ENCODE measurements at places on chromosomes 4 and X.

DNA sequence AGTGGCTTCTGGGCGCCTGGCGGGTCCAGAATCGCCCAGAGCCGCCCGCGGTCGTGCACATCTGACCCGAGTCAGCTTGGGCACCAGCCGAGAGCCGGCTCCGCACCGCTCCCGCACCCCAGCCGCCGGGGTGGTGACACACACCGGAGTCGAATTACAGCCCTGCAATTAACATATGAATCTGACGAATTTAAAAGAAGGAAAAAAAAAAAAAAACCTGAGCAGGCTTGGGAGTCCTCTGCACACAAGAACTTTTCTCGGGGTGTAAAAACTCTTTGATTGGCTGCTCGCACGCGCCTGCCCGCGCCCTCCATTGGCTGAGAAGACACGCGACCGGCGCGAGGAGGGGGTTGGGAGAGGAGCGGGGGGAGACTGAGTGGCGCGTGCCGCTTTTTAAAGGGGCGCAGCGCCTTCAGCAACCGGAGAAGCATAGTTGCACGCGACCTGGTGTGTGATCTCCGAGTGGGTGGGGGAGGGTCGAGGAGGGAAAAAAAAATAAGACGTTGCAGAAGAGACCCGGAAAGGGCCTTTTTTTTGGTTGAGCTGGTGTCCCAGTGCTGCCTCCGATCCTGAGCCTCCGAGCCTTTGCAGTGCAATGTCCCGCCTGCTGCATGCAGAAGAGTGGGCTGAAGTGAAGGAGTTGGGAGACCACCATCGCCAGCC is at the start of gene ATOH1:
ATOH1 (plus strand) TSS at position 422 of the 663 bp plus-strand sequence; CDS start at position 596, 174 bp downstream.
- no peak for DNase-seq

DNA sequence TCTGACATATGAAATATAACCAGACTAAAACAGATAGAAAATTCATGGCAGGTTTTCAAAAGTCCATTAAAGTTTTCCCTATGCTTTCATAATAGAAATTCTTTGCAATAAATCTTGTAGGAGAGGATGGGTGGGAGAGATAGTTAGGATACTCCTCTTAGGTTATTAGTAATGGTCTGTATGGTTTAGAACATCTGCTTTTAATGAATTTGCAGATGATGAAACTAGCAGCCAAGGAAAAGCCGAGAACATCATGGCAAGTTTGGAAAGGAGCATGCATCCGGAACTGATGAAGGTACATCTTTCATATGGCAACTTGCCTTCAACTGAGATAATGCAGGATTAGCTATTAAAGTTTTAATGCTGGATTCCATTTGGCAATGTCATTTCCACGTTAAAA is 70.7 kb downstream of the DOCK11 start:
- DNase-seq: no peak

DNA sequence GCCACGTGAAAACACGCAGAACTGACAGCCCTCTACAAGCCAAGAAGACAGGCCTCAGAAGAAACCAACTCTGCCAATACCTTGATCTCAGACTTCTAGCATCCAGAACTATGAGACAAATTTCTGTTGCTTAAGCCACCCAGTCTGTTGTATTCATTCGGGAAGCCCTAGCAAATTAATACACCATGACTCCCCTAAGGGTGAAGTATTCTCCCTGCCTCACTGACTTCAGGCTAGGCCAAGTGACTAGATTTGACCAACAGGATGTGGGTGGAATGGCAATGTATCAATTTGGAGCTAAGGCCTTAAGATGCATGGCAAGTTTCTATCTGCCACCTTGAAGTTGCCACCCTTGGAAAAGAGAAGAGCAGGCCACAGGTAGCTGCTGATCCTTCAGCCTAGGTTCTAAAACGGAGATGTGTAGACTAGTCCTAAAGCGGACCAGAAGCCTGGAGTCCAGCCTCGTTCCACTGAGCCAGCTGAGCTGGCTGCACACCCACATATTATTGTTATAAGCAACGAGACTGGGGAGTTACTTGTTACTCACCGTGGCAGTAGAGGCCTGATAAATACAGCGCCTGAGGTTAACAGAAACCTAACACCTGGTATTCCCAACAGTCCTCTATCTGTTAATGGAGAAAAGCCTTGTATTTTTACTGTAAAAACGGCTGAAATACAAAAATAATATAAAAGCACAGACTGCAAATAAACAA is 16.4 kb downstream of the SCARB2 start:
- DNase-seq: no peak

- DNase-seq: no peak
Measured at GRCh38 chr4:84582988-84583875, at the start of gene CDS1. Gene CDS1, plus strand, starts transcription at chr4:84583127. Its CDS starts 275 bp downstream, at chr4:84583402.

- no peak for DNase-seq
Measured at GRCh38 chrX:121581885-121582284, 534.5 kb downstream of the GLUD2 start.

- no peak for DNase-seq
Measured at GRCh38 chr4:54365691-54366090, 136.6 kb downstream of the PDGFRA start.

- DNase-seq: no peak
Measured at GRCh38 chrX:29634516-29634915, 580.8 kb upstream of the MAGEB2 start.

DNA sequence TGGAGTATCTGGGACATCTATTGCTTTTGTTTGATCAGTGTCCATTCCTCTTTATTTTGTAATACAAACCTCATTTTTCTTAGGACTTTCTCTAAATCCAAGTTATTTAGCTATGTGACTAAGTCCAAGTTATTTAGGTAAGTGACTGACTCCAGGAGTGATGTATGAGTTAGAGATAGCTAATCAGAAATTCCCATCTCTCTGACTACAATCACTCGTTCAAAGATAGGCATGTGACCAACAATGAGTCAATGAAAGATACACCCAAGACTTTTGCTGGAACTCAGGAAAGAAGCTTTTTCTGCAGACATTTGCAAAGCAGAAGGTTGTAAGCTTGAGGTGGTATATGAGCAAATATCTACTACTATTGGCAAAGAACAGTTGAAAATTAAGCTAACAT is 72.5 kb upstream of the KCNIP4 start:
- DNase-seq: no peak

GRCh38 chrX:94871640-94872039 is 1197.6 kb downstream of the FAM133A start:
- DNase-seq: no peak

GRCh38 chr4:41216294-41217019 is 2.1 kb upstream of the APBB2 start:
- peak; percentile 24 for DNase-seq

- DNase-seq: no peak
Measured at GRCh38 chr4:89422441-89422990, 114.9 kb upstream of the GPRIN3 start.

DNA sequence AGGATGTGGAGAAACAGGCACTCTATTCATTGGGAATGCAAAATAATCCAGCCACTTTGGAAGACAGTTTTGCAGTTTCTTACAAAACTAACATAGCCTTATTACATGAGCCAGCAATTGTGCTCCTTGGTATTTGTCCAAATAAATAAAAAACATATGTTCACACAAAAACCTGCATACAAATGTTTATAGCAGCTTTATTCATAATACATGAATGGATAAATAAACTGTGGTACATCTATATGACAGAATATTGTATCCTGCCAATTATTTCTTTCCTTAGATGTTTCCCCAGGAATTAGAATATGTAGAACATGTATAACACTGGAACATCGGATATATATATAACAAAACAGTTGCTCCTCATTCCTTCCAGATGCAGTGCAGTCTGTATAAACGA is 57.7 kb upstream of the VEGFC start:
- no peak for DNase-seq

DNA sequence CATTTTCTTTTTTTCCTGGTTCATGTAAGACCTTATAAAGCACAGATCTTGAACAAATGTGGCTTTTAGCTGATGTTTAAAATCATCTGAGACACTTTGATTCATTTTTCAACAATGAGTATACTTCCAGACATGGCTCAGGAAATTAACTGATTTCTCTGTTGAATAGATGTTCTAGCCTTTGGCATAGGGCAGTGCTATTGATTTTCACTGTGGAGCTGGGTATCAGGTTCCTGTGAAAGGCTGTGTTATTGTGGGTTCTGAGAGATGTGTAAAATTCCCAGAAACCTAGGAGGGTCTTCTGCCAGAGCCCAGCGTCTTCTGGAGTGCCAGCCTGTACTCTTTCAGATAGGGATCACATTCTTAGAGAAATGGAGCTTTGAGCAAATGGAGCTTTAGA is 278.9 kb downstream of the EPHA5 start:
- no peak for DNase-seq

DNA sequence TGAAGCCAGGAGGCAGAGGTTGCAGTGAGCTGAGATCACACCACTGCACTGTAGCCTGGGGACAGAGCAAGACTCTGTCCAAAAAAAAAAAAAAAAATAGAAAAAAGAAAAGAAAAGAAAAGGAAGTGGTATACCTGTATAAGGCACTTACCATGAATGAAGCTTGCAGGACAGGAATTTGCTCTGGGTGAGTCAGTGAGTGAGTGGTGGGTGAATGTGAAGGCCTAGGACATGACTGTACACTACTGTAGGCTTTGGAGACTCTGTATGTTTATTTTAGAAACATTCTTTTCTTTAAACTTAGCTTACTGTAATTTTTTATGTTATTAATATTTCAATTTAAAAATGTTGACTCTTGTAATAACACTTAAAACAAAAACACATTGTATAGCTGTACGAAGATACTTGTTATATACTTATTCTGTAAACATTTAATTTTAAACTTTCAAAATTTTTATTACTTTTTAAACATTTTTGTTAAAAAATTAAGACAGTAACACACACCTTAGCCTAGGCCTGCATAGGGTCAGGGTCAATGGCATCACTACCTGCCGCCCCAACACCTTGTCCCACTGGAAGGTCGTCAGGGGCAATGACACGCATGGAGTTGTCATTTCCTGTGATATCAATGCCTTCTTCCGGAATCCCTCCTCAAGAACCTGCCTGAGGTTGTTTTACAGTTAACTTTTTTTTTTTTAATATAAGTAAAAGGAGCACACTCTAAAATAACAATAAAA is 78.7 kb downstream of the CLNK start:
- DNase-seq: no peak

GRCh38 chrX:40006106-40007017 is 91.4 kb downstream of the BCOR start:
- DNase-seq: no peak

DNA sequence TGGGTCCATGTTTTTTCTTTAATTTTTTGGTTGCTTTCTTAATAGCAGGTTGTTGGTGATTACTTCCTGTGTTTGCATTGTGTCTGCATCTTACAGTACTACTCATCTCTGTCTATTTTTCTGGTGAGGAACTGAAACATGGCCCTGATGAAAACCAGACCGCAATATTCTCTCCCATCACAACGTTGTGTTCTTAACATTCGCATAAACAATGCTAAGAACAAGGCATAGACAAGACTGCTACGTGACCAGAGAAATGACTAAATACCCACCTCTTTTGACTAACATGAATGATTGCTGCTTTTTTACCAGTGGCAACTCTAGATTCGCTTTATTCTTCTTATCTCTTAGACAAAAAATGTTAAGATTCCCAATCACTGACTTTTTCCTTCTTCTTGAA is 179.1 kb downstream of the GC start:
- DNase-seq: no peak

- no peak for DNase-seq
Measured at GRCh38 chr4:46550471-46550870, 160.5 kb upstream of the GABRA2 start.
